ENCODE measurements at places on chromosomes 12 and 14. TPM values are rescaled to one million over a fixed set of nuclear protein-coding genes. Genes with fewer than 3 reads are reported as not detected.
A peak's percentile ranks its signal among the peaks of the same experiment; 100 is the strongest.

DNA sequence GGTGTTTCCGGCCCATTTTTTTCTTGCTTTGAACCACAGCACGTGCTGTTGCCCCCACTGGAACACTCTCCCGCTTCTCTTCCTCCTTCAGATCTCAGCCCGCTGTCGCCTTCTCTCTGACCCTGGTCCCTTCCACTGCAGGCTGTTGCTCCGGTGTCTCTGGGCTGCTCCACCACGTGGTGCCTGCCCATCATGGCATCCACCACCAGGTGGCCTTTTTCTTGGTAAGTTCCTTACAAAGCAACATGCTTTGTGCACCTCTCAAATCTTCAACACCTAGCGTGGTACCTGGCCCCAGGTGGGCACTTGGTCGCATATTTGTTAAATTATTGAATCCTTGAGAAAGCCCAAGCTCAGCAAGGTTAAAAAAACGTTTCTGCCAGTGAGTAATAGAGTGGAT lies 19.1 kb downstream of the TUNAR start:
- DNase-seq, result no peak
- no peak overlapping the region for H3K27ac ChIP-seq
- H3K4me1 ChIP-seq, result no peaks in the 10 kb centered on the region
- no peak overlapping the region for H3K4me3 ChIP-seq
- H3K27me3 ChIP-seq, result peaks cover 9% of the 10 kb centered on the region
- H3K36me3 ChIP-seq, result no peaks in the 10 kb centered on the region

DNA sequence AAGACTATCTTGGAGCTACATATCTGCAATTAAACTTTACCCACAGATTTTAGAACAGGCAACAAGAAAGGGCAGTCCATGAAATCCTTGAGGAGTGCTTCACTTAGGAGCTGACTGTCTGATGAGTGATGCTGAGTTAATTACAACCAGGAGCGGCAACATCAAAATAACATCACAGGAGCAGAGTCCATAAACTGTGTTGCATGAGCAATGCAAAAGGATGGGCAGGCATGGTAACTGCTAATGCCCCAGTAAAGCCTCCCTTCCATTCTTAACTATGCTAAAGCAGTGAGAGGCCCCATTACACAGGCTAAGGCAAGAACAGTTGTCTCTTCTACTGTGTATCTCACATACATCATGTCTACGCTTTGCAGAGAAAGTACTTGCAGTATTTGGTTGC lies 156.6 kb downstream of the PAX9 start:
- no peak for DNase-seq
- peaks cover 36% of the 10 kb centered on the region for H3K27me3 ChIP-seq
- H3K4me3 ChIP-seq, result no peak overlapping the region
- no peaks in the 10 kb centered on the region for H3K36me3 ChIP-seq

GRCh38 chr14:34502001-34502400 lies 37.5 kb downstream of the EAPP start:
- H3K4me1 ChIP-seq, result peaks cover 4% of the 10 kb centered on the region
- no peak overlapping the region for H3K27ac ChIP-seq
- H3K4me3 ChIP-seq, result no peak overlapping the region
- peak; percentile 47 for DNase-seq
- no peaks in the 10 kb centered on the region for H3K36me3 ChIP-seq
- H3K27me3 ChIP-seq, result no peaks in the 10 kb centered on the region

GRCh38 chr12:57173089-57173488 lies 25.7 kb upstream of the LRP1-AS start:
- no peak overlapping the region for H3K27ac ChIP-seq
- H3K4me3 ChIP-seq, result no peak overlapping the region
- H3K36me3 ChIP-seq, result peaks cover 37% of the 10 kb centered on the region
- DNase-seq, result peak; percentile 28
- no peaks in the 10 kb centered on the region for H3K4me1 ChIP-seq
- H3K27me3 ChIP-seq, result no peaks in the 10 kb centered on the region

GRCh38 chr12:66624806-66625205 lies 54.1 kb downstream of the GRIP1 start:
- DNase-seq, result no peak
- H3K27ac ChIP-seq, result no peak overlapping the region

The NANOG gene
- total RNA-seq, result 0.06 TPM

The PPFIA2 gene
- 53.5 TPM for total RNA-seq

GRCh38 chr12:2256915-2257314 lies 204.1 kb downstream of the CACNA1C start:
- H3K36me3 ChIP-seq, result no peaks in the 10 kb centered on the region
- H3K27ac ChIP-seq, result no peak overlapping the region
- no peak overlapping the region for H3K4me3 ChIP-seq
- no peaks in the 10 kb centered on the region for H3K27me3 ChIP-seq

The RPGRIP1 gene
- total RNA-seq, result not detected

- H3K4me3 ChIP-seq, result no peak overlapping the region
- H3K4me1 ChIP-seq, result peaks cover 2% of the 10 kb centered on the region
- H3K27ac ChIP-seq, result no peak overlapping the region
- peak; percentile 90 for DNase-seq
- H3K36me3 ChIP-seq, result no peaks in the 10 kb centered on the region
Measured at GRCh38 chr12:12704593-12705230, 8.7 kb upstream of the GPR19 start.

DNA sequence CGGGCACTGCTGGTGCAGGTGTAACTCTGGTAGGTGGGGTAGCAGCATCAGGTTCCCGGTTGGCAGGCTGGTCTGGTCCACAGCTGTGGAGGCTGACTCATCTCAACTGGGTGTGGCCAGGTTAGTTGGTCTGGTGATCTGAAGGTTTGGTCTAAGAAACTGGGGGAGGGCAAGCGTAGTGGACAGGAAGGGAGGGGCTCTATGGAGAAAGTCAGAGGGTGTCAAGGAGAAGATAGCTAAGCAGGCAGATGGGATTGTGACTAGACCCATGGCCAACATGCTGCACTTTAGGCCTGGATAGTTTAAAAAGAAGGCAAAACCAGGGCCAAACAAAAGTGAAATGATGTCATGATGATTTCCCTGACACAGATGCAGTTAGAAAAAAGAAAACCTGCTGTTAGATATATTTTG lies 7.9 kb downstream of the TRIM9 start:
- no peaks in the 10 kb centered on the region for H3K36me3 ChIP-seq
- no peak for DNase-seq
- peaks cover 10% of the 10 kb centered on the region for H3K27me3 ChIP-seq
- no peak overlapping the region for H3K4me3 ChIP-seq
- no peak overlapping the region for H3K27ac ChIP-seq

GRCh38 chr14:73237219-73237785 lies at the start of gene PAPLN:
Gene PAPLN, plus strand, starts transcription at chr14:73237506. Its CDS starts 2,273 bp downstream, at chr14:73239779.
- H3K4me3 ChIP-seq, result peak within 1 kb of the TSS; percentile 27
- H3K27ac ChIP-seq, result no peak within 1 kb of the TSS
- peak; percentile 53 for DNase-seq
- H3K27me3 ChIP-seq, result peaks cover 79% of the 10 kb centered on the region

GRCh38 chr12:94769047-94769420 lies 118.7 kb upstream of the TMCC3 start:
- H3K4me3 ChIP-seq, result no peak overlapping the region
- no peak for DNase-seq
- H3K4me1 ChIP-seq, result no peaks in the 10 kb centered on the region

All from cardiac muscle cell (in vitro differentiated cells and primary cell).